ENCODE measurements at places on chromosomes 16 and 17. TPM values are rescaled to one million over a fixed set of nuclear protein-coding genes. Genes with fewer than 3 reads are reported as not detected.
A peak's percentile ranks its signal among the peaks of the same experiment; 100 is the strongest.

TRAF7 gene
- 25.7 TPM for total RNA-seq

CD300E gene
- under 0.01 TPM for total RNA-seq

TP53I13 gene
- 4.9 TPM for total RNA-seq

DNA sequence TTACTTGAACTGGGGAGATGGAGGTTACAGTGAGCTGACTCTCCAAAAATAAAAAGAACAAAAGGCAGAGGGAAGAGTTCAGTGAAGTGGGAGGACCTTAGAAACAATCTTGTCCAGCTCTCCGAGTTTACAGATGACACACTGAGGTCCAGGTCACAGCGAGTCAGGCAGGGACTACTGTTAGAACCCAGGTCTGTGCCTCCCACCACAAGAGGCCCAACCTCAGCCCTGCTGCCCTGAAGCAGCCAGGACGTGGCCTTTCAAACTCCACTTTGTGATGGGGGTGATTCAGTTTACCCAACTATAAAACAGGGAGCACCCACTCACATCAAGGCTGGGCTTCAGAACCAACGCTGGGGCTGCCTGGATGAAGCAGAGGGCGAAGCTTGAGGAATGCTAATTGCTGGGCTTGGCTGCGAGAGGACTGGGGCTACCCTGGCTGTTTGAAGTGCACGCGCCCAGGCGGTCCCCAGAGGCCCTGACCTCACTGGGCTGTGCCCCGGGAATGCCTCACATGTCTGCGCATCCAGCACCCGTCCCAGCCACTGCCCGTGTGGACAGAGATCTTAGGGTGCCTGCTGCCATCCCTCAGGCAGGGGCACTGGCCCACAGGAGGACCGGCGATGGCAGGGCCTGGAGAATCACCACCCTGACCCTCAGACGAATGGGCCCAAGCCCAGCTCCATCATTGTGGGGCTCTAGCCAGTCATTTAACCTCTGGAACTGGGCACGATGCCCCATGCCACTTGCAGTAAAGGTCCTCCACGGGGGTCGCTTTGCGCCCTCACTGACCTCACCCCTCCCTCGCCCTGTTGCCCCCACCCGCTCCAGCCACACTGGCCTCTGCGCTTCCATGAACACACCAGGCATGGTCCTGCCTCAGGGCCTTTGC, 11.4 kb downstream of the SLC5A10 start:
- DNase-seq = no peak

DNA sequence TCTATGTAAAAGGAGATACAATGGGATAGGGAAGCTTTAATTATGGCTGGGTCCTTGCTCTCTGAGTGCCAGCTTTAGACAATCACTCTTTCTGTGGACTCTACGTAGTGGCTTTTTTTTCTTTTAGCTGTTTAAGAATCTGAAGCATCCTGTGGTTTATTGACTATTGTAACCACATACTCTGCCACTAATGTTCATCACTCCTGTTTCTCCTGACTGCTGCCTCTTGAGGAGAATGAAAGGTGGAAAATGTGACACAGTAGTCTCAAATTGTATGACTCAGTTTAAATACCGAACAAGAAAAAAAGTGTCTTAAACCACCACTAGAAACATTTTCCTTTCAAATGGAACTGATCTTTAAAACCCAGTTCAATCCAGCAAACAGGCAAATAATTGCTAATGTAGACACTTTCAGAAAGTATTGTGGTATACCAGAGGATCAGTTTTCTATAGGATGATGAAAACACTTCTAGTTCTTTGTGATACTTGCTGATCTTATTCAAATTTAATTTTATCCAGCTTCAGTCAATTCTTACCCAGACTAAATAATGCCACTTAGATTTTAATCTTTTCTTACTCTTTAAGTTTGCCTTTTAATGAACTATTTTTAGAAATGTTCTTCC, 302.7 kb upstream of the PMFBP1 start:
- no peak for DNase-seq

- no peak for DNase-seq
Observed at GRCh38 chr17:61634942-61635538, 44.0 kb upstream of the NACA2 start.

DNA sequence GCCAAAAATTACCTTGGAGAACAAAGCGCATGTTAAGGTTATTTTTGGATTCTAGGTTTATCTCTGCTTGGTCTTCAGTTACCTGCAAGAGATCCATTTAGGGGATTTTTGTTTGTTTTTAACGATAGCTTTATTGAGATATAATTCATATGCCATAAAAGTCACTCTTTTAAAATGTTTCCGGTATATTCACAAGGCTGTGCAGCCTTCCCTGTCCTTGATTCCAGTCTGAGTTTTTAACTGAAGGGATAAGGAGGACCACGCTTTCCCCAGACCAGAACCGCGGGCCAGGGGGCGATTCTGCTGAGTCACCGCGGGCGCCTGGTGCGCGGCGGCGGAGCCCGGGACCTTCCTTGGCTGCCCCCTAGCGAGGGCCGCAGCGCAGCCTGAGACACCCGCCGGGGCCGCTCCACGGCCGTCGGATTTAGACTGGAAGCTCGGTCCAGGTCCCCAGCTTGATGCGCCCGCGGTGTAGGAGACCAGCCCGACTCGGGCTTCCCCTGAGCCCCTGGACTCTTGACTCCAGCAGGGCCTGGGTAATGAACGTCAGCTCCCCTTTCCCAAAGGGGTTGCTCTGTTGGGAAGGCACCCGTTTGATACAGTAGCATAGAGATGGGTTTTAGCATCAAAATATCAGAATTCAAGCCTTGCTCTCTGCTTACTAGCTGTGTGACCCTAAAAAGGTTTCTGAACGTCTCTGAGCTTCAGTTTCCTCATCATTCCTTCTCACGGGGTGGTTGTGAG, 50.0 kb upstream of the STH start:
- peak; percentile 73 for DNase-seq

DNA sequence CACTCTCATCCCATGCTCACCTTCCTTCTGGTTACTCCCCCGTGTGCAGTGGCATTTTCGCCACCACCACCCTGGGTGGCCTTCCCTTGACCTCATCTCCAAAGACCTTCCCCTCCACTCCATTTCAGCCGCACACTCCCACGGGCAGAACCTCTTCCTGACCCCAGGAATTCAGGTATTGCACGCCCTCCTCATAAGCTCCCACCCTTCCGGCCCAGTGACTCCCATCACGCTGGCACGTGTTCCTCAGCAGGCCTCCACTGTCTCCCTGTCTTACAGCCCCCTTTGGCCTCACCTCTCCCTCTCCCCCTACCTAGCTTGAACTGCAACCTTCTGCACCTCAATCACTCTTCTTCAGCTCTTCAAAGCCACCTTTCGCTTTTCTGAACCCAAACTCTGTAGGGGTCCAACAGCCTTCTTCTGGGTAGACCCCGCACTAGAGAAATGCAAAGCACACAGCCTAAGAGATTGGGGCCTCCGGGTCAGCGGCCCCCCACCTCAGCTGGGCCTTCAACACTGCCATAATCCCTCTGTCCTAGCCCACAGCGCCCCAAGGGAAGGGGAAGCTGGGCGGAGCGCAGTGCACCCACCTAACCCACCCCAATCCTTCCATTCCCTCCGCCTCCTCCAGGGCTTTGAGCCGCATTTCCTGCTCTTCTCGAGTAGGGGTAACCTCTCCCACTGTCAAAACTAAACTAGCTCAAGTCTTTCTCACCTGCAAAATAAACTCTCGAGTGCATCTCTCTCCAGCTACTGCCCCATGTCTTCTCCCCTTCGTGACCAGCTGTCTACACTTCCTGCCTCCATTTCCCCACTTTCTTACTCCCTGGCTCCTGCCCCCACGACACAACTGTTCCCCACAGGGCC, 1.7 kb upstream of the TMEM97 start:
- DNase-seq = no peak

DNA sequence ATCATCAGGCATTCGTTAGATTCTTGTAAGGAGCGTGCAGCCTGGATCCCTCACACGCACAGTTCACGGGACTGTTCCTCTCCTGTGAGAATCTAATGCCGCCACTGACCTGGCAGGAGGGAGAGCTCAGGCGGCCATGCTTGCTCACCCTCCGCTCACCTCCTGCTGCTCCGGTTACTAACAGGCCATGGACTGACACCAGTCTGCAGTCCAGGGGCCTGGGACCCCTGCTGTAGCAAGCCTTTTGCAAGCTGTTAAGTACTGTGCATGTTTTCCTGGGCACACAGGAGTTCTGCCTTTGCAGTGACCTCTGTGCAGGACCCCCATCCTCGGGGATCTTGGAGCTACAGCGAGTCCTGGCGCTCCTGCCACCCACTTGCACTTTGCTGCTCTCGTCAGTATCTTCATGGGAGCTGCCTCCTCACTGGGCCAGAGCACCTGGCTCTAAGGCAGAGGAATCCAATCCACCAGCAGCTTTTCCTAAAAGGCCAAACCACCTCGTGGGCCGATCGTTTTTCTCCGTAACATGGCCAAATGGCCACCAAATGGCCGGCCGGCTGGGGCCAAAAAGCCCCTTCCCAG, 230.6 kb downstream of the FOXL1 start:
- no peak for DNase-seq

DNA sequence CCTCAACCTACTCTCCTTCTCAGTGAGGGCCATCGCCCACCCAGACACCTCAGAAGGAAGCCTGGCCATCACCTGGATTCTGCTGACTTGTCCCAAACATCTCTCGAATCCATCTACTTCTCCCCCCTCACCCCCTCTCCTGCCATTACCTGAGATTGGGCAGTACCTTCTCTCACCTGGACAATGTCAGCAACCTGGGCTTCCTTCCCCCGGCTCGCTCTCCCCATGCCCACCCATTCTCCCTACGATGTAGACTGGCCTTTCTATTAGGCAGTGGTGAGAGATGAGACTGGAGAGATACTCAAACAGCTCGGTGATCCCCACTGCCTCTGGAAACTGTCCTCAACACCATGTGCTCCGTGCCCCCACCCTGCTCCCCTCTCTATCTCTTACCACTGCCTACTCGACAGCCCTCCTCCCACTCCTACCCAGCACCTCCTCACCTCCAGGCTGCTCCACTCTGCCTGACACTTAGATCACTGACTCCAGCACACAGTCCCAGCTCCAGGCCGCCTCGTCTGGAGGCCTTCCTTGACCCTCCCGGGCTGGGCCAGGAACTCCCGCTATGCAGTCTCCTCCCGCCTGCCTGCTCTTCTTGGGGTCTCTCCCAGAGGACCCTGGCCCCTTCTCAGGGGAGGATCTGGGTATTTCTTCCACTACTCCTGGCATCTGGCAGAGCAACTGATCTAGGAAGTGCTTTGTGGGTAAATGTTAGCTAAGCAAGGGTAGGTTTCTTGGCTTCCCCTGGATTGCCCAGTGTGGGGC, 235.8 kb upstream of the NLRP1 start:
- DNase-seq = no peak

GPR142 gene
- total RNA-seq = not detected

DNA sequence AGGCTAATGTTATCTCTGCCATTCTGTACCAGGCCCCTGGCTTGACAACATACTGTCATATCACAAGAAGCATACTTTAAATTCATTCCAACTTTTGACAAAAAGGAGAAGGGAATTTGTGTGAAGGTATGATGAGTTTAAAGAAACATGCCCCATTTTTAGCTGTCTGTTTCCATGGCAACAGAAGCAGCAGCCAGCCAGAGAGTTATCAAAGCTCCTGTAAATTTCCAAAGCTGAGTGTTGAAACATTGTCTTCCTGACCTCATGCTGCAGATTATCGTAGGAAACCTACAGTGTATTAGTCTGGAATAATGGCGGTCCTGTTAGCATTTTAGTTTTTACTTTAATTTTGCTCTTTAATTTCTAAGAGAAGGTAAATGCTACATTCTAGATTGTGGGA, 124.9 kb downstream of the MRTFB start:
- no peak for DNase-seq

DNA sequence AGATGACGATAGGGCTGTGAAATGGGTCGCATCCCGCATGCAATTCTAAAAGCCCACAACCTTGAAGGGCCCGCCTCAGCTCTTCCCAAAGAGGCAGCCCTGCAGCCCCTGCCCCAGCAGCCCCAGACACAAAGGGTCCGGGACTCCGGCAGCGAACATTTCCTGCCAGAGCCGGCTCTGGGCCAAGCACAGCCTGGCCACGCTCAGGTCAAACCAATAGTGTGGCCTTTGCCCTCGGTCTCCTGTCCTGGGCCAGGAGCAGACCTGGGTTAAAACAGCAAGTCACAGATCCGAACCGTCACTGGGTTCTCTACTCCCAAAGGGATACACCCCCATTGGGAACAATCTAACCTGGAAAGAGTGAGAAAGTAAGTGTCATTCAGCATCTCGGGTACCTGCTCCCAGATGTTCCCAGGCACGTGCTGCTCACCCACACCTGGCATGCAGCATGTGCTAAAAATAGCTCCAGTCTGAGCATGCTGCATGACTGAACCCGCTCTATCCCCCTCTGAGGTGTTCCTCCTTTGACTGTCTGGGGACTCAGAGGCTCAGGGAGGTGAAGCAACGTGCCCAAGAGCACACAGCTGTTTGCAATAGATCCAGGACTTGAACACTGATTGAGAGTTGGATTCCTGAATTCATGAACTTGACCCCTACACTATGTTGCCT, 22.2 kb upstream of the ATP2A3 start:
- no peak for DNase-seq

GRCh38 chr16:11757671-11758545, 15.3 kb upstream of the TXNDC11 start:
- DNase-seq = no peak

DNA sequence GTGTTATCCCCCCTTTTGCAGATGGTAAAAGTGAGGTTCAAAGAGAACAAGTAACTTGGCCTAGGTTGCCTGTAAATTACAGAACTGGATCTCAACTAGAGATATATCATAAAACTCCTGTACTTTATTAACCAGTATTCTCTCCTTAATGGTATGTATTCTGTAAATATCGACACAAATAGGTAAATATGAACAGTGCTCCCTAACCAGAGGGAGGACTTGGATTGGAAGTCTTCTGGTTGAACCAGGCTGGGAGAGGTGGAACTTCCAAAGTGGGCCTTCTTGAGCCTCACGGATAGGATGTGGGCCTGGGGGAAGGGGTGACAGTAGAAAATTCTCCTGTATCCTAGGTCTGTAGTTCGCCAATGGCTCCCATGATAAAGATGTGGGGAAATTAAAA, 7.7 kb downstream of the STAT5A start:
- DNase-seq = no peak

CES4A gene
- 9.0 TPM for total RNA-seq

CA10 gene
- 39.5 TPM for total RNA-seq

SDR42E1 gene
- 0.41 TPM for total RNA-seq

CREBBP gene
- total RNA-seq = 37.5 TPM

GRCh38 chr17:12815642-12816141, 26.4 kb downstream of the ARHGAP44 start:
- no peak for DNase-seq

DNA sequence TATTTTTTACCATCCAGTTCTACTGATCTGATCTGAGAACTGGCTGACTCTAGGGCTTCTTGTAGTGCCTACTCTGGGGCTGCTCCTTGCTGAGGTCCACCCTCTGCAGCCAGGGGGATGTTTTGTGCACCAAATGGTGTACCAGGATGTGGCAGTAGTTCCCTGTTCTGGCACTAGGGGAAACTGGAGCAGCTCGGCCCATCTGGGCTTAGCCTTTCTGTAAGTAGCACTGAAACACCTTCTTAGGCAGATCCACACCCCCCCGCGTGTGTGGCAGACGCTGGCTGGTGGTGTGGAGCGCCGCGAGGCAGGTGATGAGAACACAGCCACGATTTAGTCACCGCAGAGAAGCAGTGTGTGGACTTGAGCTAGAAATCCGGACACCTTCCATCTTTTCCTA, 17.0 kb downstream of the DUSP14 start:
- no peak for DNase-seq

FA2H gene
- 0.41 TPM for total RNA-seq

- no peak for DNase-seq
Observed at GRCh38 chr17:185445-186138, 4.1 kb upstream of the DOC2B start.

RAB40B gene
- 18.3 TPM for total RNA-seq

DOC2B gene
- total RNA-seq = 35.1 TPM

IL21R gene
- 0.41 TPM for total RNA-seq

- DNase-seq = no peak
Observed at GRCh38 chr17:77615703-77616253, 342.7 kb upstream of the TNRC6C start.

GRCh38 chr16:69350536-69351133, 951 bp downstream of the TMED6 start:
- DNase-seq = no peak

Data from frontal cortex (tissue), 4 donors.